Endothelial cell of umbilical vein (primary cell): ENCODE measurements at places on chromosomes 3 and 15.

DNA sequence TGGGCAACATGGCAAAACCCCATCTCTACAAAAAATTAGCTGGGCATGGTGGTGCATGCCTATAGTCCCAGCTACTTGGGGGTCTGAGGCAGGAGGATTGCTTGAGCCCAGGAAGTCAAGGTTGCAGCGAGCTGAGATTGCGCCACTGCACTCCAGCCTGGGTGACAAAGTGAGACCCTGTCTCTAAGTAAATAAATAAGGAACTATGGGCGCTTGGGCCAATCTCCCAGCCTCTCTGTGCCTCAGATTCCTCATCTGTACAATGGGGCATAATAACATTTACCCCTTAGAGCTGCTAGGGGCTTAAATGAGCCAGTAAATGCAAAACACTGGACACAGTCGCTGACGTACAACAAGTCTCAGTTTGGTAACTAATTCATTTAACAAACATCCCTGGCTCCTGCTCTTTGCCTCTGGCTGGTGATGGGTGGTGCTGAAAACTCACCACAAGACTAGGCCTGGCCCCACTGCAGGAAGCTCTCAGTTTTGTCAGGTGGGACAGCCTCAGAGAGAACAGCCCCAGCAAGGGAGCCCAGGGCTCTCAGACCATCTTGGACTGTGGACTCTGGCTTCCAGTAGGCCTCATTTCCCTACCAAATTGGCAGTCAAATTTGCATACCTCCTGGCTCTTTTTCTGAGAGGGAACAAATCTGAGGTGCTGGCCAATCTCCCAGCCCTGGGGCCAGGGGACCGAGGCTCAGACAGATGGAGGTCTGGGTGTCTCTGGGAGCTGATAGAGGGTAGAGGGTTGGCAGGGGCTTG, 6.4 kb upstream of the TBC1D2B start:
- no peak for DNase-seq

GRCh38 chr3:21777821-21778220, 26.8 kb upstream of the ZNF385D start:
- DNase-seq, result no peak

GRCh38 chr15:71312731-71313460, 197.6 kb downstream of the THSD4 start:
- no peak for DNase-seq

GRCh38 chr3:46381625-46382024, 10.9 kb downstream of the CCR5 start:
- DNase-seq, result no peak

DNA sequence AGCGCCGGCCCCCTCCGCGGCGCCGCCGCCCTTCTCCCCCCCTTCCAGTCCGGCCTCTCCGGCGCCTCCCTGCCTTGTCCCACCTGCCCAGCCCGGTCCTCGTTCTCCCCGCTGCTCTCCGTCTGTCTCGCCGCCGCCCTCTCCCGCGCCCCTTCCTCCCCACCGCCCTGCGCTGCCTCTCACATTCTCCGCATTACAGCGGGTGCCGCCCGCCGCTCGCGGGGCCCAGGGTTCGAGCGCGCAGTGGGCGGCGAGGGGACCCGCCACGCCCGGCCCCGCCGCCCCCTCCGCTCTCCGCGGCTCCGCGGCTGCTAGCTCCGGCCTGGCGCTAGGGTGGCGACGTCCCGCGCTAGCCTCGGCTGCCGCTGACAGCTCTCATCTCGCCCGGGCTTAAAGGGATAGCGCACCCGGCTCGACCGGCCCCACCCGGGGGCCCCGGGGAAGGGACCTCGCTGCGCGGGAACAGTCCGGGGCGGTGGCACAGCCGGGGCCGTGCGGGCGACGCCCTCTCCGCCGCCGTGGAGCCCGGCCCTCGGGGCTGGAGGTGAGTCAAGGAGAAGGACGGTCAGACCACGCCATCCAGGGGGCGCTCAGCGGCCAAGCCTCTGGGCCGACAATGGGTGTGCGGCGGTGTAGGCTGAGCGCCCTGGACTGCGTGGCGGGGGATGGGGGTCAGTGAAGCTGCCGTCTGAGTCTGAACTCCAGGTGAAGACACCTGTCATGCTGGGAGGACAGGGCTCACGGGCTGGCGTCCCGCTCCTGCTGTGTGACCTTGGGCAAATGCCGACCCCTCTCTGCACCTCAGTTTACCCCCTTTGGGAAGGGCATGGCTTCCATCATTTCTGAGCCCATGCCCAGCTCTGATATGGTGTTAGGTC, 187.4 kb upstream of the LINGO1 start:
- DNase-seq, result peak; percentile 5

DNA sequence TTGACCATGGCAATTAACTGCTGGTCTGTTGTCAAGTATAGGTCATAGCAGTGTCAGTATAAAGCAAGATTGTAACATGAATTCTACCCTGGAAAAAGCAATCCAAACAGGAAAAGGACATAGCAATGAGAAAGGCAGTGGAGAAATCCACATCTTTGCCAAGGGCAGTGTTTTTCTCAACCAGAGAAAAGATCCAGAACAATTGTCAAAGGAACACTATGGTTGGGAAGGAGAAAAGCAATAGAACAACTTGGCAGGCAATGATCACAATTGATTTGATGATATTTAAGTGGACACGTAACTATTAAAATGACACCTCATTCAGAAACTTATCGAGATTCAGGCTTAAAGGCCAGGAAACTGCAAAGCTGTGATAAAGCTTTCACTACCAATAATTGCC, 271.1 kb downstream of the DIPK2A start:
- DNase-seq, result peak; percentile 77

DNA sequence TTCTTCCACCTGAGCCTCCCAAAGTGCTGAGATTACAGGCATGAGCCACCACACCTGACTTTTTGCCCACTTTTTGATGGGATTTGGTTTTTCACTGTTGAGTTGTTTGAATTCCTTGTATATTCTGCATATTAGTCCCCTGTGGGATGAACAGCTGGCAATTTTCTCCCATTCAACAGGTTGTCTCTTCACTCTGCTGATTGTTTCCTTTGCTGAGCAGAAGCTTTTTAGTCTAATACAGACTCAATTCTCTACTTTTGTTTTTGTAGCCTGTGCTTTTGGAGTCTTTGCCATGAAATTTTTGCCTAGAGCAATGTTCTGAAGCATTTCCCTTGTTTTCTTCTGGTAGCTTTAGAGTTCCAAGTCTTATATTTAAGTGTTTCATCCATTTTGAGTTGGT, 62.7 kb upstream of the MFGE8 start:
- DNase-seq, result no peak

GRCh38 chr15:93428807-93429351, 339.9 kb upstream of the RGMA start:
- no peak for DNase-seq

- no peak for DNase-seq
Observed at GRCh38 chr3:105065895-105066839, 300.5 kb upstream of the ALCAM start.

DNA sequence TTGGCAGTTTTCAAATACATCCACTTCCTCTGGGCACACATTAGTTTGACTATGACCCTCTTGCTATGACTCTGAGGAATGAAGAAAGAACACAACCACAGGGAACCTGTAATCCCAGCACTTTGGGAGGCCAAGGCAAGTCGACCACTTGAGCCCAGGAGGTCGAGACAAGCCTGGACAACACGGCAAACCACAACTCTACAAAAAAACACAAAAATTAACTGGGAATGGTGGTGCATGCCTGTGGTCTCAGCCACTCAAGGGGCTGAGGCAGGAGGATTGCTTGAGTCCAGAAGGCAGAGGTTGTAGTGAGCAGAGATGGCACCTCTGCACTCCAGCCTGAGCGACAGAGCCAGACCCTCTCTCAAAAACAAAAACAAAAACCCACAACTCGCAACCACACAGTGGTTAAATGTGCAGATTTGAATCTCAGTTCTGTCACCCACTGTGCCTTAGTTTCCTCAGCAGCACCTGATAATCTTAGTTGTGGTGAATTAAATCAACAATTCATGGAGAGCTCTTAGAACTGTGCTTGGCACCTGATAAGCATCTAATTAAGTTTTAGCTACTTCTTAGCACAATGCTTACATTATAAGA, 65.7 kb downstream of the MYLK start:
- DNase-seq, result no peak

DNA sequence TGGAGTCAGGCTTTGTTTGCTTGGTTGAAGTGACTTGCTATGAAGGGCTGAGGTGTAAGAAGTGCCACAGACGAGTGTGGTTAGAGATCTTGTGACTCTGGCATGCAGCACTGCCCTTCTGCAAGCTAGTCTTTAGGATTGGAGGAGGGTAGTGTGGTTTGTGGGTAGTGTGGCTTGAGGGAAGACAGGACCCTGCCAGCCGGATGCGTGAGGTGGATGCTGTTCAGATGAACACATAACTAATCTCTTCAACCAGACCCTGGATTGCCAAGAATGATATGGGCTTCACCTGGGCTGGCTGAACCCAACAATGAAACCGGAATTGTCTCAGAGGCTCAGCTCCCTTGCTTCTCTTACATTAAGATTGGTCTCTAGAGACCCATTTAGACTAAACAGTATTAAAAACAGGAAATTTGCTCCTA, 32.7 kb downstream of the STARD9 start:
- DNase-seq, result peak; percentile 65

GRCh38 chr3:69819282-69819681, 80.0 kb downstream of the MITF start:
- no peak for DNase-seq

- no peak for DNase-seq
Observed at GRCh38 chr3:84547971-84548970, 410.5 kb upstream of the CADM2 start.

- no peak for DNase-seq
Observed at GRCh38 chr3:73206030-73206429, 144.6 kb downstream of the EBLN2 start.

DNA sequence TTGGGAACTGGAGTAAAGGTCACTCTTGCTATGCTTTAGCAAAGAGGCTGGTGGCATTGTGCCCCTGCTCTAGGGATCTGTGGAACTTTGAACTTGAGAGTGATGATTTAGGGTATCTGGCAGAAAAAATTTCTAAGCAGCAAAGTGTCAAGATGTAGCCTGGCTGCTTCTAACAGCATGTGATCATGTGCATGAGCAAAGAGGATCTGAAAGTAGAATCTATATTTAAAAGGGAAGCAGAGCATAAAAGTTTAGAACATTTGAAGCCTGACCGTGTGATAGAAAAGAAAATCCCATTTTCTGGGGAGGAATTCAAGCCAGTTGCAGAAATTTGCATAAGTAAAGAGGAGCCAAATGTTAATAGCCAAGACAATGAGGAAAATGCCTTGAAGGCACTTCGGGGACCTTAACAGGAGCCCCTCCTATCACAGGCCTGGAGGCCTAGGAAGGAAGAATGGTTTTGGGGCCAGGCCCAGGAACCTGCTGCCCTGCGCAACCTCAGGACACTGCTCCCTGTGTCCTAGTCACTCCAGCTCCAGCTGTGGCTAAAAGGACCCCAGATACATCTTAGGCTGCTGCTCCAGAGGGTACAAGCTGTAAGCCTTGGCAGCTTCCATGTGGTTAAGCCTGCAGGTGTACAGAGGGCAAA, 212.2 kb upstream of the LINGO1 start:
- no peak for DNase-seq

GRCh38 chr3:101950510-101950909, 101.2 kb downstream of the NFKBIZ start:
- peak; percentile 42 for DNase-seq

DNA sequence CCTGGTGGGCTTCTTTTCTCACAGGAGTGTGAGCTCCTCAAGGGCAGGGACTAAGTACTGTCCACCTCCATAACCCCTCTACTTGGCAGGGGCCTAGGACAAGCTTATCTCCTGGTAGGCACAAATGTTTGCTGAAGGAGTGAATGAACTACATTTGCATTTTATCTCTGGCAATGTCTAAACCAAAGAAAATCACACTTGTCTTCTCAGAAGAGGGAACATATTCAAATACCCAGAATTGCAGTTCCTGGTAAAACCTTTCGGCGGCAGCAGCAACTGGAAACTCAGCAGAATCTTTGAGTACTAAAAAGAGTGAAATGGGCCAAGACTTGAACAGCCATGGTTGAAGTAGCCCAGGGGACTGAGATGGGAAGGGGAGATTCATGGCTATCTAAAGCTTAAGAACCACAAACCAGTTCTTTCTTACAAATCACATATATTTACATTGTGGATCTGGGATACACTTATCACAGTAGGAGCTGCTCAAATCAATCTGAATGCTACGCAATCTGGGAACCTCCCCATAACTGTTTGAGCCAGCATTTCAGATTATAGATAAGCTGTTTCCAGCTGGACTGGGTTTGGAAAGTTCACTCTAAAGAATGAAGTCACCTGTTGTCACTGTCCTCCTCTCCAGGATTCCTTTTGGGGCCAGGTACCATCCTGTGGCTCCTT, 18.7 kb upstream of the PTPN9 start:
- DNase-seq, result peak; percentile 36

GRCh38 chr3:32410367-32411246, 19.0 kb downstream of the CMTM7 start:
- DNase-seq, result no peak

DNA sequence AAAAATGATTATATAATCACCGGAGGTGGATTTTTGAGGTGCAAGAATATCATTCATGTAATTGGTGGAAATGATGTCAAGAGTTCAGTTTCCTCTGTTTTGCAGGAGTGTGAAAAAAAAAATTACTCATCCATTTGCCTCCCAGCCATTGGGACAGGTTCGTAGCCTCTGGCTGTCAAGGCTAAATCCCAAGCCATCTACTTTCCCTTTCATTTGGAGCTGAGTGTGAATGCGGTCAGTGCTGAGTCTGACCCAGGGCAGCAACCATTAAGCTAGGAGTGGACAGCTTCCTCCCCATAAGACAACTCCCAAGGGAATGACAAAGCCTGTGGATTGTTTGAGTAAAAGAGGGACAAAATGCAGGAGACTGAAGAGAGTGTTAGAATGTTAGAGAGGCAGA, 33.6 kb downstream of the PARP14 start:
- DNase-seq, result peak; percentile 24

DNA sequence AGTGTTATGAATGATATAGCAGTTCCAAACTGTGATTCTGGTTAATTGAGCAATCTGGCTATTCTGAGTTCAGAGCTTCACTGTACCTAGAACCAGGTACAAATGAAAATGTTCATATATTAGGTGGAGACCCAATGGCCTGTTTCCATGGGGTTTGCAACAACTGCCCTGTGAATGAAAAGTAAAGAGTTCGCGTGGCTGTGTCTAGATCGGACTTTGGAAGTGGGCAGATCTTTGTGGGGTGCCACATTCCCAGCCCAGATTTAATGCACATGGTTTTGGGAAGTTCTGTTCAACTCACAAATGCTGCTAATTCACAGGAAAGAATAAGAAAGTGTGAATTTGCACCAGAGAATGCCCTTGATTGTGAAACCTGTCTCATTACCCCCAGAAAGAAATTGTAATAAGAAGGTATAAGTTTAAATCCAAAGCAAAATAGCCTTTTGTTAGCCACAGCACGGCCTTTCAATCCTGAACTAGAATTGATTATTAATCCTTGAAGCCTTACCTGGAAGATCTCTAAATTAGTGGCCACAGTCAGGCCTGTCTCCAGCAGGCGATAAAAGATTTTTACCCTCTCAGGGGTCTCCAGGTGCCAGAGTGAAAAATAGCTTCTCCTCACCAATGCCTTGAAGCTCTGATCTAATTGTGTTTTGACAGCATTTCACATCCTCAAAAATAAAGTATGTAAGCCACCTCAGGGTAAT, 22.6 kb downstream of the WHAMM start:
- DNase-seq, result no peak

DNA sequence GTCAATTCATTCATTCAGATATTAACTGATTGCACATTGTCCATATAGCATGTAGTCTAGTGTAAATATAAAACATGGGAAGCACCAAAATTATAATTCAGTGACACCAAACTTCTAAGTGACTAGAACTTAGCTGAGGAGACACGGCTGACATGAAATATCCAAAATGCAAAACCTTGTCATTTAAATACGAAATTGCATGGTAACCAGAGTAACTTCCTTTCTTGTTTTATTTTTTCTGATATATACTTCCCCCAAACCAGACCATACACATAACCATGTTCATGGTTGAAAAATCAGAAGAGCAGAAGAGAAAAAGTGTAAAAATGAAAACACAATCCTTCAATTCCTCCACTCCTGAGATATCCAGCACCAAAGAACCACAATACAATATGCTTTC, 38.0 kb downstream of the CBLB start:
- DNase-seq, result no peak
